Activated CD4-positive, CD25-positive, alpha-beta regulatory T cell treated with anti-CD3 and anti-CD28 coated beads, Interleukin-2, amount 50 U/mL, for 24 hours (primary cell): ENCODE measurements at places on chromosomes 16 and 17.

GRCh38 chr16:51818342-51818944, 667.4 kb upstream of the SALL1 start:
- no peak for ATAC-seq

- no peak for ATAC-seq
Measured at GRCh38 chr17:45868276-45868675, 23.6 kb downstream of the SPPL2C start.

GRCh38 chr17:82917699-82918345, 78.0 kb upstream of the ZNF750 start:
- no peak for ATAC-seq

DNA sequence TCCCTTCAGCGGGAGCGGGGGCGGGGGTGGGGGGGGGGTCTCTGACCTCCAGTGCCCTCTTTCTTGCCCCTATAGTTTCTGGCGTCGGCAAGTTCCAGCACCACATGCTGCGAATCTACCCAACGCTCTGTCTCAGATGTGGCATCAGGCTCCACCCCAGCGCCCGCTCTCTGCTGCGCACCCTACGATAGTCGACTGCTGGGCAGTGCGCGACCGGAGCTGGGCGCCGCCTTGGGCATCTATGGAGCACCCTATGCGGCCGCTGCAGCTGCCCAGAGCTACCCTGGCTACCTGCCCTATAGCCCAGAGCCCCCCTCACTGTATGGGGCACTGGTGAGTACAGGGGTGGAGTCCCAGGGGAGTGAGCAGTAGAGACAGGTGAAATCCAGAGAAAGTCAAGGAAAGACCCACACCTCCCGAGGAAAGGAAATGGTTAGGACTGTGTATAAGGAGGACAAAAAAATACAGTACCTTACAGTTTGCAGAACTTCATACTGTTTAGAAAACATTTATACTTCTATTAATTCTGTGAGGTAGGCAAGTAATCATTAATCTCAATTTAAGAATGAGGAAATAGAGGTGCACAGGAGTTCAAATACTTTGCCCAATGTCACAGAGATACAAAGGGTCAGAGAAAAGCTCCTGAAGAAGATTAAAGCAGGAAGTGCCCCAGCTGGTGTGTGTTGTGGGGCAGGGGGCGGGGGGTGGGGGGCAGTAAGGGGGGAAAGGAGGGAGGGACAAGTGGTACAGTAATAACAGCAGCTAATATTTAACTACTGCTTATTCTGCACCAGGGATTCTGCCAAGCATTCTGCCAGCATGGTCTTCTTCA, 2.5 kb downstream of the IRX6 start:
- ATAC-seq: no peak

GRCh38 chr17:67588326-67588725, 129.4 kb upstream of the NOL11 start:
- no peak for ATAC-seq

DNA sequence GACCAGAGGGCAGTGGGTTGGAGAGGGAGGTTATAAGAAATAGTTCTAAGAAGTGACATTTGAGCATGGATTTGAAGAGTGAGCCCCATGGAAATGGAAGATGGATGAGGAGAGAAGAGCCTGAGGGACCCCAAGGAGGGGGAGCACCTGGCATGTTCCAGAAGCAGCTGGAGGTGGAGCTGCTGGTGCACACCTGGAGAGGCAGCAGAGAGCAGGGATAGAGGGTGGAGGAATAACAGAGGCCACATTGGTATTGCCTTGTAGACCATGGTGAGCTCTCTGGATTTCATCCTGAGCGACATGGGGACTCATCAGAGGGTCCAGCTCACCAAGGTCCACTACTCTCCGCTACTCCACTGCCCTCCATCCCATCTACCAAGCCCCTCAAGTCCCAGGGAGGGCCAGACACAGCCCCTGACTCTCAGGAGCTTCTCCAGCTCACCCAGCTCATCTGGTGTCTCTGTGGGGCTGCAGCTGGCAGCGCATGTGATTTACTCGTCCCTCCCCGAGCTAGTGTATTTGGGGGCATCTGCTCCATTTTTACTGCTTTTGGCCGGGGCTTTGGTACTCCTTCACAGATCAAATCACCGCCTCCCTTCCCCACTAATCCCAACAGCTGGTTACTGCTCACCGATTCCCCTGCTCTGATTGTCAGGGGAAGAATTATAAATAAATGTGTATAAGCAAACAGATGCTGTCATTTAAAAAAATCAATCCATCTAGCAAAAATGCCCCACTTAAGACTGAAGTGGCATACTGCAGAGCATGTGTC, 22.1 kb upstream of the KDM8 start:
- ATAC-seq: no peak

- ATAC-seq: no peak
Measured at GRCh38 chr17:4490109-4490591, 8.5 kb upstream of the SPNS2 start.

DNA sequence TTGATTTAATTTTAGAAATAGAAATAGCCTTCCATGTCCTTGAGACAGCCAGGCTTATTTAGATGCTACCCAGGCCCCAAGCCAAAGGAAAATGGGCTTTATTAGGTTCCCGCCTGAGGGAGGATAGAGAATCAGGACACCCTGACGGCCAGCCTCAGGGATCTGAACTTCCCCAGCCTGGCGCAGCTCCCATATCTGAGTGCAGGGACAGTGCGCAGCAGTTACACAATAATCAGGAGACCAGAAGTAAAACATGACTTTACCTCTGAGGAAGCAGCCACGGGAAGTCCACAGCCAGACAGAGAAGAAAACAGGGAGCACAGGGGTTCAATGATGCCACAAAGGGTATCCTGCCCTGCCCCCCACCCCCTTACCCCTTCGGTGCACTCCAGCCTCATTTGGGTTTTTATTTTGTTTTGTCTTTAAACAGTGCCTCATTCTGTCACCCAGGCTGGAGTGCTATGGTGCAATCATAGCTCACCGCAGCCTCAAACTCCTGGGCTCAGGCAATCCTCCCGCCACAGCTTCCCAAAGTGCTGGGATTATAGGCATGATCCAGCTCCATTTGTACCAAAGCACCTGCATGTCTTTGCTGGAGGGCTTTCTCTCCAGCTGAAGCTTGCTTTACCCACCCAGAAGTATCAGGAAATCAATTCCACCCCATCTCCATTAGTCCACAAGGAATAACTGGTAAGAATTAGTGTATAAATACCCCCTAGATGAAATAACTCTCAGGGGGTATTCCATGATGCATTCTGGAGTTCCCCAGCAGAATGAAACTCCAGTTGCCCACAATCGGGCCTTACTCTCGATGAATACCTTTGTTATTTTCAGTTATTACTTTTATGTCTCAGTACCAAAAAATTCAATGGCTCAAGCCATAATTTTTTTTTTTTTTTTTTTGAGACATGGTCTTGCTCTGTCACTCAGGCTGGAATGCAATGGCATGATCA, 21.9 kb downstream of the ORC6 start:
- ATAC-seq: no peak

DNA sequence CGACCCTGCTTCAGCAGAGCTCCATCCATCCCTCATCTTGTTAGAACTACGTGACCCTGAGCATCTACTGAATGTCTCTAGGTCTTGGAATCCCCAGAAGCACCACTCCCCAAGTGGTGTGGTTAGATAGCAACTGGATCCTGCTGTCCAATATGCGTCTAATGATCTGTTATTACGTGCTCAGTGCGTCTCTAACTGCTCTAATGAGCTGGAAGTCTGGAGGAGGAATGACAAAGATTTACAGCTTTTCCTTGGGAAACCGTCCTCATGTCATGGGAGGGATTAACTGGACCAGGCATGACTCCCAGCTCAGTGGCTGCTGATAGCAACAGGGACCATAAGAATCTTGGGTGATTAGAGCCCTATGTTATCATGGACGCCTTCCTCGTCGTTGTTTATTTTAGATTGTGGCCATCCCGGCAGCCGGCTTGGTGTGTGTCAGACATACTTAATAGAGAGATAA, 150.9 kb downstream of the HS3ST3B1 start:
- ATAC-seq: no peak

DNA sequence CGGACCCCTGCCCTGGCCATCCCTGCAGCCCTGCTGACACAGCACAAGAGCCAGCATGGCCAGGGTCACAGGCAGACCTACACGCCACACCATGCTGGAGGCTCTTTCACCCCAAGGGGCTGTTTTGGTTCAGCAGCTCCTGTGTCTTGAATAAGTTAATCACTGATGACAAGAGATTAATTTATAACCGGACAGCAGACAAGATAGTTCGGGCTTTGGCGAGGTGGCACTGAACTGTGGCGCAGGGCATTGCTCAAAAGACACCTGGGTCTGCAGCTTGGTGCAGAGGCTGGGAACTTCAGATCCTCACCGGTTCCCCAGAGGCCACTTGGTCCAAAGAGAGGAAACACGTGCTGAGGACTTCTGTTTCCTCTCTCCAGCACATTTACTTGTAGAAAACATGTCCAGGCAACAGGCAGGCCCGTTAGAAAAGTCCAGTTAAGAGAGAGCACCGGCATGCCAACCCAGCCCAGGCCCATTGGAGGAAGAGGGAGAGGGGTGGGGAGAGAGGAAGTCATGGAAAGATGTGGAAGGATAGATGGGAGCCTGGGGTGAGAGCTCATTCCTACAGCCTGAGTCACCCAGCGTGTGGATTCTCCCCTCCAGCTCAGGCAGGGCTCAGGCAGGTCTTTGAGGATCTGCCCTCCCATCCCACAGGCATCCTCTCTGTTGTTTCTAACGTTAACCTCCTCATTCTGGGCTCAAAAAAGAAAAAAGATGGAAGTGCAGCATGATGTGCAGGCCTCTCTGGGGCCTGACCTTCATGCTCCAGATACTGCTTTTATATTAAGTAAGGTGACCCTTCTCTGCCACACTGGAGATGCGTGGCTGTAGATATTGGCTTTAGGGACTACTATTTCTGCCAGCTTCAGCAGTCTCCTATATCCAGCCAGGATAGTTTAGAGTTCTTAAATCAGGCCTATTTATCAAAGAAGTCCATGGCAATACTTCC, 80.0 kb upstream of the HNF1B start:
- ATAC-seq: no peak

DNA sequence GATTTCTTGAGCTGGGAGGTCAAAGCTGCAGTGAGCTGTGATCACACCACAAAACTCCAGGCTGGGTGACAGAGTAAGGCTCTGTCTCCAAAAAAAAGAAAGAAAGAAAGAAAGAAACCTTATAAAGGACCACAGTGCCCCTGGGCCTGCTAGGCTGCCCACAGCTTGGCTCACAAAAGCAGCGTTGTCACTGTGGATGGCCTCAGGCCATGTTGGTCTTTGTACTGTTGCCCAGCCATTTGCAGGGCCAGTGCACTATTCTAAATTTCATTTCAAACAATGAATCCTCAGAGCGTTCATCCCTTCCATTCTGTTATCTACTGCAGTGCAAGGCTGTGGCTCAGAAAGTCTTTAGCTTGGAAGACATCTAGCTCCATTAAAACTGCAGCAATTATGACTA, 208.4 kb downstream of the SLC39A11 start:
- ATAC-seq: no peak

- peak; percentile 33 for ATAC-seq
Measured at GRCh38 chr17:74892974-74893911, at the start of gene FADS6. TSS of gene FADS6 (minus strand) at chr17:74893633. CDS start at chr17:74893595, 38 bp downstream.

DNA sequence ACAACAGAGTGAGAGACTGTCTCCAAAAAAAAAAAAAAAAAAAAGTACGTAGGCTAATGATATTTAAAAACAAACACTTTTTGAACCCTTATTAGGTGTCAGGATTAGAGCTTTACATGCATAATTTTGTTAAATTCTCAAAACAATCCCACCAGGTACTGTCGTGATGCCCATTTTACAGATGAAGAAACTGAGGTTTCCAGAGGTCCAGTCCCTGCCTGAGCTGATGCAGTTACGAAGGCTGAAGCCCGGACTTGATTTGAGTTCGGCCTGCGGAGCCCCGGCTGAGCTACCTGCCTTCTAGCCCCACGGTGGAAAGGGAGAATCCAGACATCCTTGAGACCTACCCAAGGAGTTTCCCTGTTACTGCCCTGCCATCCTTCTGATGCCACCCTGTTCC, 137.5 kb upstream of the EEF2KMT start:
- no peak for ATAC-seq

DNA sequence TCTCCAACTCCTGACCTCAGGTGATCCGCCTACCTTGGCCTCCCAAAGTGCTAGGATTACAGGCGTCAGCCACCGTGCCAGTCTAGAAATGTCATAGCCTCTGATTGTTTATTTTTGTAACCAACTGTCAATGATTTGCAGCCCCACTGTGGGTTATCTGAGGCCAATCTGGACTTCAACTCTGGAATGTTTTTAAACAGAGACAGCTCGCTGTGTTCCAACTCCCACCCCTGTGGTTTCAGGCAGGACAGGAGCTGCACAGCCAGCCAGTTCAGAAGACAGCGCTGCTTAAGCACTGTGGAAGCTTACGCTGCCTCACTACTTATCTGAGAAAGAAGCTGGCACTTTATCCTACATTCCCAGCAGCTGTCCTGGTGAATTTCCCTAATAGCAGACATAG, 19.5 kb downstream of the MRM3 start:
- ATAC-seq: no peak

DNA sequence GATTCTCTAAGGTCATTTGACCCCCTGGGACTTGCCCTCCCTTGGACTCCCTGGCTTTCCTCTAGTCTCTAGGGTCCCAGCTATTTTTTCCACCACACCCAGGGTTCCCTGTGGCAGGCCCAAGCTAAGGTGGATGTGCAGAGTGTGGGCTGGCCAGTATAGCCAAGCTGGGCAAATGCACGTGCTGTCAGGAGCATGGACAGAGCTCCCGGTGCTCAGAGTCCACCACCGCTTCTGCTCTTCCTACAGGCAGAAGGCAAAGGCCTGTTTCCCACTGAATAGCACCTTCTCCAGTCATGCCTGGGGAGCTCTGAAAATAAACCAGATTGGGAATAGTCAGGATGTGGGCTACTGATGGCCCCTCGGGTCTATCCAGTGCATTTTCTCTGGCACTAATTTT, 53.3 kb downstream of the GNAO1 start:
- ATAC-seq: no peak

DNA sequence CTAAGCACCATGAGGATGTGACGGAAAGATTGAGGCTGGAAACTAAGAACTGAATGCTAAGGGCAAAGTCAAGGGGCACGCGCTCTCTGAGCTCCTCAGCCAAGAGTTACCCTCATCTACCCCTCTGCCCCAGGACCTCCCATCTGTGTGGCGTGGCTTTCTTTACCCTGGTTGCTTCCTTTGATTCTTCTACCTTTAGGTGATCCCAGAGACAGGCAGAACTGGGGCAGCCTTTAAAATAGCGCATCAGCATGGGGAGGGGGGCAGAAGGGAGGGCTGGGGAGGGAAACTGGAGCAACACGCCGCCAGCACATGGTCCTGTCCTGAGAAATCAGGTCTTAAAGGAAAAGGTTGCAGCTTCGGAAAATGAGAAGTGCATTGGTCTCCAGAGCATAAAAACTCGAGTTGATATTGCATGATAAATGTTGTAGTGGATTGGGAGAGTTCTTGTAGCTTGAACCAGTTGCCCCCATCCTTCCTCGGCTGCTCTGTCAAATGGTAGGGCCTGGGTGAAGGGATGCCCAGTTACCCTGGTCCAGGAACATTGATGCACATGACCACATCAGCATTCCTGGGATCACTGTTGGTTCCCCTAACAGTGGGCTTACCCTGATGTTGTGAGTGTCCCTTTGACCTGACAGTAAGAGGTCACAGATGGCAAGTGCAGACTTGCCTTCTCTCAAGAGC, 29.7 kb downstream of the LDHD start:
- no peak for ATAC-seq

GRCh38 chr17:55549140-55549539, 37.9 kb upstream of the SMIM36 start:
- ATAC-seq: no peak

- no peak for ATAC-seq
Measured at GRCh38 chr17:10207153-10207552, 8.7 kb upstream of the GAS7 start.

GRCh38 chr17:77706938-77707337, 251.6 kb upstream of the TNRC6C start:
- ATAC-seq: no peak
